NCI-H2081 treated with DMSO at 0.1 percent for 48 hours (cell line): ENCODE measurements at places on chromosomes 13 and 19.
A peak's percentile ranks its signal among the peaks of the same experiment; 100 is the strongest.

DNA sequence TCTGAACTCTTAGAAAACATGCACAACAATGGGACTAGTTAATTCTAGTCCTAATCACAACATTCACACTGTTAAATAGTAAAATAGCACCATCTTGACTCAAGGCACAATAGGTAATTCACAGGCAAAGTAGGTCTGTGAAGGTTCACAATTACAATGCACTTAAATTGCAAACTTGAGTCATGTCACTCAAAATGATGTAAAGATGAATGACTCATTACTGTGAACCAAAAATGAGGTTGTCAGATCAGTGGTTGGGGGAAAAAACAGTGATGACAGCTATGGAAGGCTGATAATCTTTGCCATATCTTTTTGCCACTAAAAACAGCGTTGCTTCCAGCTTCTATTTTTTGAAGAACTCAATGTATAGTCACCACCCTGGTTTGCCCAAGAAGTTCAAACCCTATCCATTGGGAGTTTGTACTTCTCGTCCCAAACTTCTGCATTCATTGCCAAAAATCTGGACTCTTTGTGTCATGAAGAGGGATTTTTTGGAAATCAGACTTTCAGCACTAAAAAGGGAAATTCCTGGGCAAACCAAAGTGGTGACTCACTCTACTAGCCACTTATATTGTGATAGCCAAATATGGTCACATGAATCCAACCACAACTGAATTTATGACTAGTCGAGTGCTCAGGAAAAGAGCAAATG is 200.9 kb upstream of the TMTC4 start:
- no peak for DNase-seq

DNA sequence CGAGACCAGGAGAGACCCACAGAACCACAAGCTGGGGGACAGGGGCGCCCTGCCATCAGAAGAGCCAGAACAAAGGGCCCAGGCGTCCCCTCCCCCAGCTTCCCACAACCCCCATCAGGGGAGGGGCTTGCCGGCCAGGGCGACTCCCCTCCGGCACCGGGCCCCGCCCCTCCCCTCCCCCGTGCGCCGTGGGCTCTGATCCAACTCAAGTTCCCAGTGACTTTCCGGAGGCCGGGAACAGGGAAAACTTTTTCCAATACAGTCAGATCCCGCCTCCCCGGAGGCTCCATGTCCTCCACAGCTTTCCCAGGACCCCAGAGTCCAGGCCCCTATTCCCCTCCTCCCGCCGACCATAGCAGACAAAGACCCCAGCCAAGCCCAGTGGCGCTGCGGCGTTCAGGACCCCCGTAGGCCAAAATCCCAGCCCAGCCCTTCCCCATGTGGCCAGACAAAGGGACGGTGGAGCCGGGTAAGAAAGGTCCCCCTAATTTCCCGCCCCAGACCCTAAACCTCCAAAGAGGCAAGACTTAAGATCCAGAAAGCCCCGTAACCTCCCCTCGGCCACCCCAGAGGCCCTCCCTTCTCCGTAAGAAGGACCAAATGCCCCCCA is 673 bp downstream of the TEAD2 start:
- DNase-seq = no peak

- DNase-seq = no peak
These were observed 595 bp upstream of the GPR183 start for GRCh38 chr13:99307648-99308339.

- no peak for DNase-seq
These were observed 4.7 kb downstream of the CCDC8 start for GRCh38 chr19:46408664-46409039.

GRCh38 chr13:44507639-44508038 is 68.5 kb downstream of the TSC22D1 start:
- DNase-seq = no peak

DNA sequence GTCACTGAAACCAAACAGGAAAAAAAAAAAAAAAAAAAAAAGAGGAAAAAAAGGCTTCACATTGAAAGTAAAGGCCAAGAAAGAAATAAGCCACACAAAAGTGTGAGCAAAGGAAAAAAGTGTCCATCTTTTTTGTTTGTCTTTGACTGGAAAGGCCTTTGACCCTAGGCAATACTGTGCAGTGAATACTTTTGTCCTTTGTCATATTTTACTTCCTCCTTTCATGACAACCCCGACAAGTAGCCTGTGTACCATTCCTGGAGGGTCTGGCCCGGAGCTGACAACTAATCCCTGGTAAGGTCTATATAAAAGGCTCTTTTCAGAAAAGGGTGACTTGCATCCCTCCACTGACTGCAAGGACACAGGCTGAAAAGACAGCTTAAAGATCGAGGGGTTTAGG is 12.9 kb upstream of the MICU2 start:
- no peak for DNase-seq

DNA sequence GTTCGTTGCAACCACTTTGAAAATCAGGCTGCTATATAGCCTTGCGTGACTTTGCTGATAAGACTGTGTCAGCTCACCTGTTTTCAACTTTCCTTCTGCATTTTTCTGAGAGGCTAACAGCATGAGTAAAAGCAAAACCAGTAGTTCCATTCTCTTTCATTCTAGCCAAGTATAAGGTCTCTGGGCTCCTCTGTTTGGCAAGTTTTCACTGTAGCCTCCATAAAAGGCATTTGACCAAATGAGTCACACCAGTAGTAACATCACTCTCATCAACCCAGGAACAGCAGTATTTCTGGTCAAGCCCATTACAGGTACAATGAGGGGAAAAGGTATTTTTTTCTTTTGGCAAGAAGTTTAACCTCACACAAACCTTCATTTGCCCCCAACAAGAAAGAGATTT is 1149.8 kb upstream of the MIR17HG start:
- DNase-seq = no peak

- no peak for DNase-seq
These were observed 154.8 kb downstream of the TBC1D4 start for GRCh38 chr13:75327135-75327510.

GRCh38 chr19:18924684-18925213 is 5.2 kb downstream of the DDX49 start:
- DNase-seq = no peak

DNA sequence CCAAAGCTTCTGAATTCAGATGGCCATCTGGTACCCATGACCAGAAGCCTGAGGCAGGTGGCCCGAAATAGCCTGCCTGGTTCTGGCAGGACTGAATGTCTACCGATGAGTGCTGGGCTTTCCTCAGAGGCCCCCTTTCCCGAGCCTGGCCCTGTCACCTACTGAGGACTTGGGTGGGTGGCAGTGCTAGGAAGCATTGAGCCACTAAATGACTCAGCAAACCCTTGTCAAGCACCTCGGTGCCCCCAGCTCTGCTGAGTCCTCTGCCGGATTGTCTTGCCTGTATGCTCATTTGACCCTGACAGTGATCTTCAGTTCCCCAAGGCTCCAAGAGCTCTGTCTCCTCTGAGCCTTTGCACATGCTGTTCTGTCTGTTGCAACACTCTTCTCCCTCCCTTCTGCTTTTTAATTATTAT is 17.9 kb downstream of the PPP1R37 start:
- no peak for DNase-seq

- no peak for DNase-seq
These were observed 550.1 kb downstream of the TBC1D4 start for GRCh38 chr13:74931698-74932433.

DNA sequence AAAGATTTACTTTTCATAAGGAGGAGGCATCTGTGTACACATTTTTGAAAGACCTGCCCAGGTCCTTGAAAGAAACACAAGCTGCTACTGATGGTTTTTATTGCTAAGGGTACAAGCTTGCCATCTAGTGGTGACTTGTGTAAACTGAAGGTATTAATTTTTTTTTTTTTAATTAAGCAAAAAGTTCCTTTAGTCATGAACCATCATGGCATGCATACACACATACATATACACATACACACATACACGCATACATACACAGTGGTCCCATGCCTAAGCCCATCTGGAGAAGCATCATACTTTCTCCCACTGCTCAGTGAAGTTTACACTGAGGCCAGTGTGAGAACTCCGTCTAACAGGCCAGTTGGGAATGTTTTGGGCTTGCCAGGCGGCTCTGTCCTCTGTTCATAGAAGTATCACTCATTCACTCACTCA is 312.5 kb downstream of the DCLK1 start:
- DNase-seq = no peak

DNA sequence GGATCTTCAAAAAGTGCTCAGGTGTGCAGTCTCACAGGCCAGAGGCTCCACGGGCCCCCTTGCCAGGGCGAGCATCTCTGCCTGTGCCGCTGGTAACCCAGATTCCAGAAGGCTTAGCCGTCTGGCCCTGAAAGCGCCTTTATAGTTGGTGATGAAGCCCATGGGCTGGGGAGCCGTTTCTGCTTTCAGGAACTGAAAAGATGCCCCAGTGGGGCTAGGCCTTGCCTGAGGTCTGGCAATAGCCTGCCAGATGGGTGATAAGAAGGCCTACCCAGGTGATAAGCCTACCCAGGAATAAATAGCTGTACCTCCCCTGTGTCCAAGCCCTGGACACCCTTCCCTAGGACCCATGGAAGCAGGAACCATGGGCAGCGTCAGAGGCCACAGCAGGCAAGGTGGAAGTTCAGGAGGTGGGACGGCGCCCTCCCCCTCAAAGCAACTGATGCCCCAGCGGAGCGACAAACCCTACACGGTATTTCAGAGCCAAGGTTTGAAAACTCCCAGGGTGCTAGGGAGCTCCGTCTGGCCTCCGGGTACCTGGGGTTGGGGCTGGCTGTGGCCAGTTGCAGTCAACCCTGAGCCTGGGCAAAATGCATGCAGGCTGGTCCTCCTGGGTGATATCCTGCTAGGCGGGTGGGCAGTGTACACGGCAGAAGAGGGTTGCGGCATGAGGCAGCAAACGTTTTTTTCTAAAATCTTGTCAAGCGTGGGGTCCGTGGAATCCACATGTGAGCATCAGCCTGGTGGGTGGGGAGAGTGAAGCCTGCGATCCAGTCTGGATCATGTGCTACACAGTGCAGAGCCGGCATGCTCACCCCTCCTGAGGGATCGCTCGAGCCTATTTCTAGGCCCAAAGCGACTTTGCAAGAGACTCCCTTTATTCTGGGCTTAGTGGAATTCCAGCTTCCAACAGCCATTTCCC is 45.3 kb downstream of the ACTN4 start:
- no peak for DNase-seq

GRCh38 chr13:103195762-103196161 is 129.5 kb upstream of the SLC10A2 start:
- DNase-seq = no peak

- no peak for DNase-seq
These were observed 629 bp downstream of the LRFN3 start for GRCh38 chr19:35936738-35937268.

GRCh38 chr19:58218899-58219298 is 9.8 kb upstream of the ZNF544 start:
- peak; percentile 3 for DNase-seq

DNA sequence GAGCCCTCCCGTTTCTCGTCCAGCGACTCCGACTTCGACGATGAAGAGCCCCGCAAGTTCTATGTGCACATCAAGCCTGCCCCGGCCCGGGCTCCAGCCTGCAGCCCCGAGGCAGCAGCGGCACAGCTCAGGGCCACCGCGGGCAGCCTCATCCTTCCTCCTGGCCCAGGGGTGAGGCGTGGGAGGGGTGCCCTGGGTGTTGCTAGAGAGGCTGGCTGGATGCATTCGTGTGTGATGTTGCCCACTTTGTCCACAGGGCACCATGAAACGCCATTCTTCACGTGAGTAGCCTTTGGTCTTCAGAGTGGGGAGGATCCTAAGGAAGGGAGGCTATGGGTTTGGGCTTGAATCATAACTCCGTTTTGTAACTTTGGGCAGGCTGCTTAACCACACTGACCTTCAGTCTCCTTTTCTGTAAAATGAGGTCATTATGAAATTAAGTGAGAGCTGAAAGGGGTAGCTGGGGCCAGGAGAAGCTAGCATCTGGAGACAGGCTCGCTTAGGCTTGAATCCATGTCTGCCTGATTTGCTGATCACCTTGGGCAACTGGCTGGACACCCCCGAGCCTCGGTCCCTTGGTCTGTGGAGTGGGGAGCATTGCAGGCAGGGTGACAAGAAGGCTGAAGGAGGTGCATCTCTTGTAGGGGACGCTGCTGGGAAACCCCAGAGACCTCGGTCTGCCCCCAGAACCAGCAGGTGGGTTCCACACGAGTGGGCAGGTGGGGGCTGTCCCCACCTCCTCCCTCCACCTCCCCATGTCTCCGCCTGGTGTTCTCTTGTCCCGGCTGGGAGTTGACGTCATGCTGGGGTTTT is 18.7 kb upstream of the B3GNT3 start:
- DNase-seq = no peak

DNA sequence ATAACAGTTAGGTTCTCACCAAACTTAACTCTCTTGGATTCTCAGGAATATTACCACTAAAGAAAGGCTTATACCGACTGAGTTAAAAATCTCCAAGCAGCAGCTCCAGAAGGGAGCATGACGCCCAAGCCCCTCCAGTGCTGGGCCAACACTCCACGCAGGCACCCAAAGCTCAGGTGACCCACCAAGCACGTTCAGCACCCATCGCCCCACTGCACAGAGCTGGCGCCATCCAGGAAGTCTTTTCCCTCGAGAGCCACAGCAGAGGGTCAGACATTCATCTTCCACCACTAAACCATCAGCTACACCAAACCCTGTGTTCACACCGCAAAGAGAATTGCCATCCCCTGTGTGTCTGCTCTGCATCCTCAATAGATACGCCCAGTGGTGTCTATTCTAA is 65.7 kb downstream of the SOX1 start:
- no peak for DNase-seq

DNA sequence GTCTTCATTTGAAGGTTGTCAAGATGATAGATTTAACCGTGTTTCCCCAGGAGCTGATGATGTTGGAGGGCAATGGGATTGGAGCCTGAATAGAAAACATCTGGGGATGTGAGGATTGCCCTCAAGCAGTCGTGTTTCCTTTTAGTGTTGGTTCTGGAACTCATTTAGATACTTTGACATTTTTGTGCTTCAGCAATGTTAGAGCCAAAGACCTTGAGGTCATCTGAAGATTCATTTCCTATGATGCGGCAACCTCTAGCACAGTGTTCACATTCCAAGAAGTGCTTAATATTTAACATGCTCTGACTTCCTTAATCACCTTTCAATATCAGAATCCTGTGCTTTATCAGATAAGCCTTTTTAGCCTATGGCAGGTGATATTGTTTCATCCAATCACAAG is 82.7 kb downstream of the SLC10A2 start:
- DNase-seq = no peak

- DNase-seq = no peak
These were observed 11.7 kb downstream of the MKNK2 start for GRCh38 chr19:2039089-2039958.

- DNase-seq = no peak
These were observed 13.4 kb upstream of the GJB2 start for GRCh38 chr13:20206065-20206697.

- DNase-seq = no peak
These were observed 20.1 kb upstream of the NDUFS7 start for GRCh38 chr19:1363599-1363998.
